Gastrocnemius medialis (tissue), 4 donors: ENCODE measurements at places on chromosomes 3 and 15. TPM values are rescaled to one million over a fixed set of nuclear protein-coding genes. Genes with fewer than 3 reads are reported as not detected.

GRCh38 chr3:100358413-100358812, 23.9 kb downstream of the NIT2 start:
- DNase-seq = no peak
- no peak overlapping the region for H3K27ac ChIP-seq

DNA sequence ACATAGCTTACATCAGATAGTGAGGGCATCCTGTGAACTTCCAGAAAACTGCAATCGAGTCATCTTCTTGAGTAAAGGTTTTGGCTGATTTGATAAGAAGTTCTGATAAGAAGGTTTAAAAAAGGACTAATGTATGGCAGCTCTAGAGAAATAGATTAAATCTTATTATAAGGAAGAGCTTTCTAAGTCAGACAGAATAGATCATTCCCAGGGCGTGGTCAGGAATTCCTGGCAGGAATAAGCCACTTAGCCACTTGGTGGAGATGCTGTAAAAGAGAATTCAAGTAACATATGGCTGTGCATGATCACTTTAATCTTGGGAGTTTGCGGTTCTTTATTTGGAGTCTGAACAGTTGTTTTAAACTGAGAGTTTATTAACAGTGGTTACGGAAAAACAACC, 17.4 kb downstream of the PGBD4 start:
- H3K27me3 ChIP-seq = peaks cover 4% of the 10 kb centered on the region
- no peak overlapping the region for H3K27ac ChIP-seq
- no peaks in the 10 kb centered on the region for H3K36me3 ChIP-seq
- DNase-seq = no peak
- no peak overlapping the region for H3K4me3 ChIP-seq

GRCh38 chr15:26691249-26691648, 81.6 kb downstream of the GABRB3 start:
- no peaks in the 10 kb centered on the region for H3K27me3 ChIP-seq
- no peak overlapping the region for H3K27ac ChIP-seq
- no peaks in the 10 kb centered on the region for H3K36me3 ChIP-seq
- no peak for DNase-seq

The GNAT1 gene
- total RNA-seq = not detected

The TM4SF18 gene
- total RNA-seq = 13.6 TPM

DNA sequence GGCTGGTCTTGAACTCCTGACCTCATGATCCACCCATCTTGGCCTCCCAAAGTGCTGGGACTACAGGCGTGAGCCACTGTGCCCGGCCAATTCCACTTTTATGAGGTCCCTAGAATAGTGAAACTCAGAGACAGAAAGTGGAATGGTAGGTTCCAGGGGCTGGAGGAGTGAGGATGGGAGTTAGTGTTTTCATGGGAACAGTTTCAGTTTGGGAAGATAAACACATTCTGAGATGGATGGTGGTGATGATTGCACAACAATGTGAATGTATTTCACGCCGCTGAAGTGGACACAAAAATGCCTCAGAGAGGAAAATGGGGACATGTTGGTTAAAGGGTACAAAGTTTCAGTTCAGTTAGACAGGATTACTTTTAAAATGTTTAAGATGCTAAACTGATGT, 22.5 kb upstream of the HDAC11 start:
- H3K27ac ChIP-seq = no peak overlapping the region
- no peaks in the 10 kb centered on the region for H3K36me3 ChIP-seq
- H3K4me3 ChIP-seq = no peak overlapping the region
- H3K4me1 ChIP-seq = peaks cover 16% of the 10 kb centered on the region
- DNase-seq = no peak

GRCh38 chr15:31597466-31597865, 270.8 kb downstream of the KLF13 start:
- H3K4me1 ChIP-seq = no peaks in the 10 kb centered on the region
- no peaks in the 10 kb centered on the region for H3K36me3 ChIP-seq
- no peaks in the 10 kb centered on the region for H3K27me3 ChIP-seq
- H3K27ac ChIP-seq = no peak overlapping the region
- no peak for DNase-seq
- H3K4me3 ChIP-seq = no peak overlapping the region

DNA sequence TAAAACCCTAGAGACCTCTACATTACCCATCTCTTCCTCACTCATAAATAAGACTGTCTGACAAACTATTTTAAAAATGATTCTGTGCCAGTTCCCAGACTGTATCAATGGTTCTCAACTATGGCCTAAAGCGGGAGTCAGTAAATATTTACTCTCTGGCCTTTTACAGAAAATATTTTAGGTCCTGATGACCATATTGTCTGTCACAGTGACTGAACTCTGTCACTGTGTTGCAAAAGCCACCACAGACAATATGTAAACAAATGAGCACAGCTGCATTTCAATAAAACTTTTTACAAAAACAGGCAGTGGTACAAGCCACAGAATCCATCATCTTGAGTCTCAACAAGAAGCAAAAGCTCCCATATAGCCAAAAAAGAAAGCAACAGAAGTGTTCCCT, 45.4 kb downstream of the PLOD2 start:
- no peak overlapping the region for H3K4me3 ChIP-seq
- DNase-seq = no peak
- H3K27me3 ChIP-seq = no peaks in the 10 kb centered on the region
- H3K36me3 ChIP-seq = no peaks in the 10 kb centered on the region

- DNase-seq = no peak
- H3K4me1 ChIP-seq = no peaks in the 10 kb centered on the region
- H3K27ac ChIP-seq = no peak overlapping the region
- H3K36me3 ChIP-seq = no peaks in the 10 kb centered on the region
These were observed 472.7 kb upstream of the ARL6 start for GRCh38 chr3:97291901-97292300.

The NR2E3 gene
- total RNA-seq = not detected

GRCh38 chr3:60017631-60018030, 967.8 kb upstream of the CFAP20DC start:
- H3K27me3 ChIP-seq = no peaks in the 10 kb centered on the region
- no peak overlapping the region for H3K27ac ChIP-seq
- no peak for DNase-seq
- no peaks in the 10 kb centered on the region for H3K36me3 ChIP-seq
- H3K4me1 ChIP-seq = no peaks in the 10 kb centered on the region

DNA sequence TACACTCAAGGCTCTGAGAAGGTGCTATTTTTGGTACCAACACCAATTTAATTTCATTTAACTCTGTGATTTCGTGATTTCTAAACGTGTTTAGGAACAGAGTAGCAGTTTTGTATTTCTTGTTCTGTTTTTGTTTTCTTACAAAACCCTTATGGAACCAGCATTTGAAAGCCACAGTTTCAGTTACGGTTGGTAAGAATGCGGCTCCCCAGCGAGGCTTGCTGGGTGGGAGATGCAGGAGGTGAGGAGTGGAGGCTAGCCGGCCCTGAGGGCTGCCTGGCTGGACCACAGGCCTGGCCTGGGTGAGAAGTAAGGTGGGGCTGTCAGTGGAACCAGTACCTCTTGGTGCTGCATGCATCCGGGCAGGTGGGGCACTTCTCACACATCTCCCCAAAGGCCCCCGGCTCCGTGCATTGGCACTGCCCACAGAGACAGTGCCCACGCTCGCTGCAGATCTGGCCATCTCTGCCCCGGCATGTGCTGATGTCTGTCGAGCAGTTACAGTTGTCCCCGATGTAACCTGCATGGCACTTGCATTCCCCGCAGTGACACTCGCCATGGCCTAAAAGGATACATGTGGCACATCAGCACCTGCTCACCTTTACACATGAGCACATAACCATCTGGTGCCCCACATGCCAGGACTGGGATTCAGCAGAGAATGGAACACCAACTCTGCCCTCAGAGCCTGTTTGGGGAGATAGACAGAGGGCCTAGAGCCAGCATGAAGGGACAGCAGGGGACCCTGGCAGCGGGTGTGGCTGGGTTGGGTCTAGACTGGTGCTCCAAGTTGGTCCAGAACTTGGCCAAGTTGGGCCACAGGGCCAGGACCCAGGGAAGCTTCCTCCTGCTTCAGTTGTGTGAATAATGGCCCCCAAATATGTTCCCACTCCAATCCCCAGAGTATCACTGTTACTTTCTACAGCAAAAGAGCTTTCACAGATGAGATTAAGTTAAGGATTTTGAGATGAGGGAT, 43.4 kb downstream of the UMPS start:
- H3K27ac ChIP-seq = peak overlapping the region; percentile 33
- DNase-seq = no peak
- H3K4me3 ChIP-seq = no peak overlapping the region

DNA sequence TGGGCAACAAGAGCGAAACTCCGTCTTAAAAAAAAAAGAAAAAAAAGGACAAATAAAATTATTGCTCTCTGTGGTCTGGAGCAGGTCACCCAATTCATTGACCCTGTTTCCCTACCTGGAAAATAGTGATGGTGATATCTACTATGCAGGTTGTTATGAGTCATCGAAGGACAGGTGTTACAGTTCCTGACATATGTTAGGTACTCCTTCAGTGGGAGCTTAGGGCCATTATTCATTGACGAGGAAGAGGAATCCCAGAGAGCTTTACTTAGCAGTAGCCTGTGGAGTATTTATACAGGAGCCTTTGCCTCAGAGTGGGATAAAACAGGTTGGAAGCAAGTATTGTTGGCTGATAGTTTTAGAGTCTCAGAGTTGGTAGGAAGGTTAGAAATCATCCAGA, 74.5 kb downstream of the SLC7A14 start:
- H3K27ac ChIP-seq = no peak overlapping the region
- no peak for DNase-seq
- H3K4me3 ChIP-seq = no peak overlapping the region
- no peaks in the 10 kb centered on the region for H3K36me3 ChIP-seq

DNA sequence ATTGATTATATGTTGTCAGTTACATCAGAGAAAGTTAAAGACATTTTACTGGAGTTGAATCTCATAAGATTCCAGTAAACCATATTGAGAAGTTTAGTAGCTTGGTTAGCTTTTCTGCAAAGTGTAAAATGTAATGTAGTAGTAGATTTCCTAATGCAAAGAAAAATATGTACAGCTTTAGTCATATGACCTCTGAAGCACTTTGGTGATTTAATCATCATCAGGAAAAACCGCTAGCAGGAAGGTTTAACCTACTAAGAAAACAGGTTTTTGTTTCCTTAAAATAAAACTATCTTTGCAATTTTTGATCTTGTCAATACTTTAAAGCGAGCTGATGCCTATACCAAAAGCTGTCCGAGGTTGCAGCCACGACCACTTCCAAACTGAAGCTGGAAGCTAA, 364.6 kb upstream of the ZNF385D start:
- no peaks in the 10 kb centered on the region for H3K4me1 ChIP-seq
- H3K27me3 ChIP-seq = no peaks in the 10 kb centered on the region
- H3K27ac ChIP-seq = no peak overlapping the region
- H3K36me3 ChIP-seq = no peaks in the 10 kb centered on the region

- no peak overlapping the region for H3K27ac ChIP-seq
- H3K27me3 ChIP-seq = no peaks in the 10 kb centered on the region
- DNase-seq = no peak
- H3K36me3 ChIP-seq = no peaks in the 10 kb centered on the region
- no peak overlapping the region for H3K4me3 ChIP-seq
These were observed 76.4 kb downstream of the EBLN2 start for GRCh38 chr3:73137736-73138403.

DNA sequence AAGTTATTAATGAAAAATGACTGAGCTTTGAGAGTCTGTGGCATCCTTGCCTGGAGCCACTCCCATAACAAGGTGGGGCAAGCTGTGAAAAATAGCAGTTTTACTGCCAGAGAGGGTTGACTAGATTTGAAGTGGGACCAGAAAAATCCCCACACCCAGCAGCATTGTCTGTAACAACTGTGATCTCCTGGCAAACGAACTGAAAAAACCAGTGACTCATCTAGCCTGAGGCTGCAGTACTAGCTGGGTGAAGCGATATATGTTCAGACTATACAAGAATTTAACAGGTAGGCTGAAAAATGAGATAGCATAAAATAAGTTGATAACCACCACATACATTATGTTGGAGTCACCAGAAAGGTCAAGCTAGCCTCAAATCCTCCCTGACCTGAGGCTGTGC, 64.0 kb downstream of the DPH6 start:
- no peaks in the 10 kb centered on the region for H3K27me3 ChIP-seq
- no peak overlapping the region for H3K27ac ChIP-seq
- no peak overlapping the region for H3K4me3 ChIP-seq
- DNase-seq = no peak

DNA sequence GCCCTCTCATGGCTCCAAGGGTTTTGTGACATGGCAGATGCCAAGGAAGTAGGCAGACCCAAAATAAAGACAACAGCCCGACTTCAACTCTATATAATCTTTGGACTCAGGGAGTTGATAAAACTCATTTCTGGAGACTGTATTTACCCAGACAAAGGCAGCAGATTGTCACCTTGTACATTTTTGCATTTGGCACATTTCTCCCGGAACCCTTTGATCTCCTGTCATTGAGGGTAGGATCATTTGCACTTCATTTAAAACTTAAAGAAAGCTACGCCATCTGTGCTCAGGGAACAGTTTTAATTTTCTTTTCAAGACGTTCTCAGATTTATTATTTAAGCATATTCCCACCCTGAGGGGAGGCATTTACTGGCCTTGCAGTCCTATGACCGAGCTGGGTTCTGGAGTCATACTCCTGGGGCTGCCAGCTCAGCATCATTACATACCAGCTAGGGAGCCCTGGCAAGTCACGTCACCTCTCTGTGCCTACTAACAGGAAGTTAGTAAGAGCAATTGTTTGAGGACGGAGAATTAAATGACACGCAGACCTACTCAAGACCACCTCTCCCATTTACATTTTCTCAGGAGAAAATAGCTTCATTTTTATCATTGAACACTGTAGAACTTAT, 5.9 kb downstream of the CDCP1 start:
- DNase-seq = no peak
- H3K4me3 ChIP-seq = no peak overlapping the region
- H3K36me3 ChIP-seq = no peaks in the 10 kb centered on the region
- H3K27me3 ChIP-seq = peaks cover 10% of the 10 kb centered on the region

The DUOX1 gene
- total RNA-seq = 0.56 TPM

The GABRB3 gene
- 0.31 TPM for total RNA-seq

DNA sequence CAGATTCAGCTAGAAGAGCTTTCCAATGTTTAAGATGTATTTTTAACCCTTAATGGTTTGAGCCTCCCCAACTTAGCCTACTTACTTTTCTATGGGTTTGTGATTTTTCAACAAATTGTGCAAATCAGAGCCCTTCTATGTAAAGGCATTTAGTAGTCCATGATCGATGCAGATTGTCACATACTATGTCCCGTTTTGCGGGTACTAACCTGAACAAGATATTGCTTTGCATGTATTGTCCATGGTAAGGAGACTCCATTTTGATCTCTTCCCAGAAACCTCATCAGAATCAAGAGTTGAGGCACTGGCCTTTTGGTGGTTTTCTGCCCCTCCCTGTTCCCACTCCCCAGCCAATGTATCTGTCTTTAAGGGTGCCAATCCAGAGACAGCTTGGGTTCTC, 60.8 kb downstream of the ETV5 start:
- no peaks in the 10 kb centered on the region for H3K36me3 ChIP-seq
- no peaks in the 10 kb centered on the region for H3K4me1 ChIP-seq
